ENCODE measurements at places on chromosomes 1 and 21.

GRCh38 chr1:190747704-190748103 is 270.0 kb upstream of the BRINP3 start:
- DNase-seq = no peak

GRCh38 chr21:42784276-42784675 is 95.1 kb downstream of the WDR4 start:
- no peak for DNase-seq

- no peak for DNase-seq
Observed at GRCh38 chr1:27047914-27048313, 35.3 kb upstream of the TENT5B start.

- peak; percentile 95 for DNase-seq
Observed at GRCh38 chr1:162206749-162207635, 137.5 kb downstream of the NOS1AP start.

DNA sequence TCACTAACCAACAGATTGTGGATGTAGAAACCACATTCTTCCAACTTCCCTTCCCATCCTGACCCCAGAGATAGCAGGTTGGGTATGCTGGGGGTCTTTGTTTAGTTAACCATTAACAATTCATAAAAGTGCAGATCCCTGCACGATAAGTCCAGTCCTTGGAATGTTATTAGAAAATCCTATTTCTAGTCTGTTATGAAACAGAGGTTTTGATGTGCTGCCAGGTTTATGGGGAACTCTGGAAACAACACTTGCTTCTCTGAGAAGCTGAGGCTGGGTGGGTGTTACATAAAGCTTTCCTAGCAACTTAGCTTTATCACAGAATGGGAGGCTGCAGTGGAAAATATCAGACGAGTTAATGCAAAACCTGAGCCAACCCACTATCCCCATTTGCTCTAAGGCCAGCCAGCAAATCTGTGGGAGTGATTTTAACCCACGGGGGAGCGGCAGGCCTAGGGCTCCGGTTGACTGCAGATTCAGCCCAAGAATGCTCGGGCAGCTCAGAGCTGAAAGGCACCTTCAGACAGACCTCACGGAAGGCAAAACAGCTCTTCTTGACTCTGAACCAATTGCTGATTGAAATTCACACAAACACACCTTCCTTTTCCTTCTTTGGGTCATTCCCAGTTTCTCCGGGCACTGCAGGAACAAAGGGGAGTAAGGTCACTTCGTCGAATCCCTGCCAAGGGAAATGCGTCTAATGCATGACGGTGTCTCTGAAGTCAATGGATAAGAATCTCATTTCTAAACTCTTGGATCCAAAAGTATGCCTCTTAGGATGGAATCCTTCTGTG is 111.7 kb upstream of the IRF2BP2 start:
- peak; percentile 78 for DNase-seq

DNA sequence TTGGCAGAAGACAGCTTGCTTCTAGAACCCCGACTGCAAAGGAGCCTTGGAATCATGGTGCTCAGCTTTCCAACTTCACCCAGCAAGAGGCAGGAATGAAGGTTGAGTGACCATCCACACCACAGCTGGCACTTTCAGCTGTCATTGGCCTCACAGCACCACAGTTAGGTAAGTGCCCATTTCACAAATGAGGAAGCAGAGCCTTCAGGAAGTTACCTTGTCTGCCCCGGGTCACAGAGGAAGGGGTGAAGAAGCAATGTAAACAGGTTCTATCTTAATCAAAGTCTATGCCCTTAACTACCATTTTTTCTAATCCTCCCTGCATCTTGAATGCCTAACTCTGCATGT is 156.0 kb downstream of the GLUL start:
- no peak for DNase-seq

- no peak for DNase-seq
Observed at GRCh38 chr1:230250666-230251065, 175.5 kb downstream of the PGBD5 start.

DNA sequence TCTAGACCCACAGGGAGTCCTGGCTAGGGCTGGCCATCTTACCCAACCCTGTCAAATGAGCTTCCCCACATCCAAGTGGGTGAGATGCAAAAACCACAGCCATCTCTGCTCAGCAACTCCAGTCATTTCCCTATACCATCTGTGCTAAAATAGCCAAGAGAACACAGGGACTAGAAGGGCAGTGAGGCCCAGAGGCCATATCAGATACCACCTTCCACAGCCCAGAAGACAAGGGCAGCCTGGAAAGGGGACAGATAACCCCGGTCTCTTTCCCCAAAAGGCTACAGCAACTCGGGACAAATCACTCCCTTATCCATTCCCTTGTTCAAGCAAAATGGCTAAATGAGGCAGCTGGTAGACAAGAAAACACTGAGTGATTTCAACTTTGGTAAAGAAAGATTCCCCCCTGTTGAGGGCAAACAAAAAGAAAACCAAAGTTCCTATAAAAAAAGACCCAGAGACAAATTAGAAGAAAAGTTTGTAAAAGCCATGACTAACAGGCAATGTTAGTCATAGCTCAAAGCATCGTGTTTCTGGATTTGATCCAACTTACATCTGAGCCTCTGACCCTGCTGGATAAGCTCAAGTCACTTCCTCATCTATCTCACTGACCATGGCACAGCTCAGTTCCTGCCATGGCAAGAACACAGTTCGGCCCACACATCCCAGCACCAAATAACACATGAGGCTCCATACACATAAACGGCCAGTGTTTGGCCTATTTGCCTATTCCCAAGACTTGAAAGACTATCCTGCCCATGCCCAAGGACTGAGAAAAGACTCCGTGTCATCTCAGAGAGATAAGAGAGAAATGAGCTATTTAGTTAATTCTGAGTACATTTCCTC is 3.1 kb downstream of the LAMB3 start:
- DNase-seq = no peak

DNA sequence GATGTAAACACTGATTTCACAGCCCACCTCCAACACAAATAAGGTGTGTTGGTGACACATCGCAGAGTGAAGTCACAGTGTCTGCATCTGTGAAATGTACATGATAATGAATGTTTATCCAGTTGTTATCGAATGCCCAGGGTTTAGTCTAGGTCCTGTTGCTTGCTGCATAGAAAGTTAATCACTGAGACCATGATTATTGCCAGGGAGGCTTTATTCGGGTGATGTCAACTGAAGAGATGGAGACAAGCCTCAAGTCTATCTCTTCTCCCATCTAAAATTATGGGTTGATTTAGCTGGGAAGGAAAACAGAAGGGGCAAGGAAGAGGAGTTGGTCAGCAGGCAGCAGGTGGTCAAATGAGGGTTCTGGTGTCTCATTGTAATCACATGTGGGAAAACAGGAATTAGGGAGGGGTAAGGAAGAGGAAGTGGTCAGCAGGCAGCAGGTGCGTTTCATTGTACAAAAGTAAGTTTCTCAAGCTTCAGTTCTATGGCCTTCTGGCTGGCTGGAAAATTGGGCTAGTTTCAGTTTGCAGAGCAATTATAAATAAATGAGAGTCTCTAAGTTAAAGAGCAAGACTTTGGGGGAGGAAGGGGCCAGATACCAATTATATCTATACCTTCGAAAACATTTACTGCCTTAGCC is 146.3 kb upstream of the DNAH14 start:
- DNase-seq = no peak

DNA sequence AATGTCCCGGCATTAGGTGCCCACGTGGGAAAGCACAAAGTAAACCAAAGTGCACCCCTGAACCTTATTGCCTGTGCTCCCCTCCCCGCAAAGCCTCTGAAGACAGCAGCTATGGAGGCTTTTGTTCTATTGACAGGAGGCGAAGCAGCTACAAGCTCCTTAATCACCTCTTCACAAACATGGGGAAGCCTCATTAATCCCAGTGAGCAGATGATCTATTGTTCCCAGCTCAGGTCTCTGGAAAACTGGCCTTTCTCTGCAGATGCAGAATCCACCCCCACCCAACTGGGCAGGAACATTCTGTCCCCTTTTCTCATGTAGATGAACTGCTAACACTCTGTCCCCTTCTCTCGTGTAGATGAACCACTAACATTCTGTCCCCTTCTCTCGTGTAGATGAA is 190.5 kb upstream of the CSF3R start:
- peak; percentile 31 for DNase-seq

- DNase-seq = no peak
Observed at GRCh38 chr1:243396876-243397275, 141.0 kb downstream of the SDCCAG8 start.

GRCh38 chr1:118304722-118305359 is 119.8 kb upstream of the SPAG17 start:
- peak; percentile 63 for DNase-seq

DNA sequence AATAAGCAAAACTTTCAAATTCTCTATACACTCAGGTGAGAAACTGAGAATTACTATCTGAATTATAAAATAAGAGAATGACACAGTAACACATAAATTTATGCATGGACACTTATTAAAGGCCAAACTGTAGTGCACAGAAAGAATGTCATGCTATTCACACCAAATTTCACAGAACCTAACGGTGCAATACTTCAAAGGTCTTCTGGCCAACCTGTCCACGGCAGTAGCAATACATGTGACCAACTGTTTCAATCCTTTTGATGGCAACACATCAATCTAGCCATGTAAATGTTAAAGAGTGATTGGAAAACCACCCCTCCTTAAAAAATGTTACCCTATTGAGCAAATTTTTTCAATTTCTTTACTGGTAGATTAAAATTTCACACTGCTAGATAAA is 10.4 kb downstream of the GATAD2B start:
- DNase-seq = no peak

GRCh38 chr1:217322834-217323233 is 308.1 kb downstream of the GPATCH2 start:
- no peak for DNase-seq

- no peak for DNase-seq
Observed at GRCh38 chr1:56563568-56563967, 15.8 kb downstream of the PLPP3 start.

DNA sequence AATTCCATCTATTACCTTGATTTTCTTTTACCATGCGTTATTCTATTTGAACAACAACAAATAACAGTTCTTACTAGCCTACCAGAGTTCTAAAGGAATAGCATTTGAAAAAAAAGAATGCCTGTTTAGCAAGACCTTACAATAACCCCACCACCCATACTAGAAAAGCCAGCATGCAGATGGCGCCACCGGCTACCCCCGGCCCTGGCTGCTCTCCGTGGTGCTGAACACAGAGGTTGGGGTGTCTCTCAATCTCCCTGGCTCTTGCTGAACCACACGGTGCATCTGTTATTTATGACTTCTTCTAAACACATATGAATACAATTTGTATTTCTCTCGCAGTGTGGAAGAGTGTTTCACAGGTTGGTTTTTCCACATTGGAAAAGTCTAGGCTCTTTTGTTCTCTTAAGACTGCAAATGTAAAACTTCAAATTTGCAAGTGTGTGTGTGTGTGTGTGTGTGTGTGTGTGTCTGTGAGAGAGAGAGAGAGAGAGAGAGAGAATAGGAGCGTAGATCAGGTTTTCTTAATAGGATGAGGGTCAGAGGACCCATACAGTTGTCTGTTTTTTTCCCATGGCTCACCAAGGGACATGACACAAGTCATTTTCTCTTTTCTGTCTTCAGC is 13.6 kb downstream of the GRIK3 start:
- DNase-seq = no peak

DNA sequence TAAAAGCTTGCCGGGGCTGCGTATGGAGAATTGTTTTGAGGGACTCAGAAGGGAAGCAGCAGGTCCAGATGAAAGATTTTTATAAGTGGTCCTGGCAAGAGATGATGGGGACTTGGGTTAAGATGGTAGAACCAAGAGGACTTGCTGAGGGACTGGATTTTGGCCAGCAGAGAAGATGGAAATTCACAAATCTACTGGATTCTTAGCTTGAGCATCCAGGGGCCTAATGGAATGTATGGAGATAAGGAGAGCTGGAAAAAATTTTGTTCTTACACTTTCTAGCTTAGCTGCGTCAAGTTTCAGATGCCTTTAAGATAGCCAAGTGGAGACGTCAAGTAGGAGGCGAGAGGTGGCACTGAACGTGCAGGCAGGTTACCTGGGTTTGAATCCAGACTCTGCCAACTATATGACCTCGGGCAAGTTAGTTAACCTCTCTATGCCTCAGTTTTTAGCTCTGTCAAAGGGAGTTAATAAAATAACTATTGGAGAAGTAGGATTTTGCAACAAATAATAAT is 3.4 kb upstream of the RBP7 start:
- no peak for DNase-seq

DNA sequence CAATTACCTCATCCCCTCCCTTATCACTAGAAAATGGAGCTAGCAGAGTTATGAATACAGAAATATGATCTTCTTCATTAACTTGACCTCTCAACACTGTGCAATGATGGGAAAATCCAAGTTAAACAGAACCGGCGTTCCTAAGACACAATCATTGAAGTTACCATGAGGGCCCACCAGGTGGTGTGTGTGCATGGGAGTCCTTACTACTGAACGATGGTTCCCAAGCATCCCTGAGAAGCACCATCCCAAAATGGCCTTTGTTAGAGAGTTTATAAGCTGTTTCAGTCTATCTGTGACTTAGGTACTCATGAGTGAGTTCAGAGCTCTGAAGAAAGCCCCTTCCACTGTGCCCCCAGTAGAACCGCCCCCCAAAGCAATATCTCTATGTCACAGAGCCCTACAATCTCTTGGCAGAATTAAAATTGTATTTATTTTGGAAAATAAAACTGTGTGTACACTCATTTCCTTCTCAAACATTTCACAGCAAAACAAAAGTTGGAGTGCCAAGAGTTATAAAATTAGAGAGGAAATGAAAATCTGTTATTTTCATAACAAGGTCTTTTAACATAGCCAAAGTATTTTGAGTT is 56.8 kb downstream of the PLD5 start:
- peak; percentile 58 for DNase-seq

DNA sequence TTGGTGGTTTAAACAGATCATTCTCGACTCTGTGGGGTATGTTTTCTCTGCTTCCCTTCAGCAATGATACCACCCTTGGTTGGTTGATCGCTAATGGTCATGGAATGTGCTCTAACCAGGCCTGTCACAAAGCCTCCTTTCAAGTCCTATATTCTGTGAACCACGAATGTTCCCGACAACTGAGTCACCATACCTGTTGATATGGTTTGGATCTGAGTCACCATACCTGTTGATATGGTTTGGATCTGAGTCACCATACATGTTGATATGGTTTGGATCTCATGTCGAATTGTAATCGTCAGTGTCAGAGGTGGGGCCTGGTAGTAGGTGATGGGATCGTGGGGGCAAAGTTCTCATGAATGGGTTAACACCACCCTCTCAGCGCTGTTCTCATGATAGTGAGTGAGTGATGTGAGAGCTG is 10.2 kb upstream of the CAMK2N1 start:
- no peak for DNase-seq

- no peak for DNase-seq
Observed at GRCh38 chr1:94961988-94962387, 35.1 kb upstream of the CNN3 start.

DNA sequence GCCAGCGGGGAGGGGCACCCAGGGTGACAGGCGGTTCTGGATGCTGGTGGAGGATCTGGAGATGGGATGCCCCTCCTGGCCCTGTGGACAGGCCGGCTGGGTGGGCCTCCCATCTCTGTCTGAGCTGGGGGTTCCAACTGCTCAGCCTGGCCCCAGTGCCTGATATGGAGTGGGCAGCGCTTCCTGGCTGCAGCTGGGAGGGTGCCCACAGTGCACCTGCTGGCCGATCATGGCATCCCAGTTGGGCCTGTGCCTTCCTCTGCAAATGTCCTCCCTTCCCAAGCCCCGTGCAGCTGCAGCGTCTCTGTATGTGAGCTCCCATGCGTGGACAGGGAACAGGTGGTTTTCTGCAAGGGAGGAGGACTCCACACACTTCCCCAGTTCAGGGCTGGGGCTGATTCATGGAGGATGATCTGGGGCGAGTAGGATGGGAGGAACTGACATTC is 2.1 kb downstream of the PFKL start:
- DNase-seq = peak; percentile 40

GRCh38 chr21:42061195-42061985 is 9.7 kb upstream of the UMODL1 start:
- DNase-seq = no peak

- DNase-seq = no peak
Observed at GRCh38 chr1:63873751-63874150, 99.9 kb downstream of the ROR1 start.
